ENCODE measurements at places on chromosomes 4 and X. TPM values are rescaled to one million over a fixed set of nuclear protein-coding genes. Genes with fewer than 3 reads are reported as not detected.

Gene KLHL34
- total RNA-seq = not detected

Gene SPP1
- total RNA-seq = 3.7 TPM

Gene FAM47E
- total RNA-seq = 3.4 TPM

Gene OTUD6A
- not detected for total RNA-seq

Gene SYP
- total RNA-seq = 11.4 TPM

Gene NEXMIF
- 1.8 TPM for total RNA-seq

Gene HGFAC
- total RNA-seq = 6.7 TPM

Gene GRPR
- 1.8 TPM for total RNA-seq

Gene STK32B
- total RNA-seq = 0.36 TPM

Gene DGKK
- 1.2 TPM for total RNA-seq

Gene DCAF8L2
- total RNA-seq = 0.29 TPM

Gene DDX53
- not detected for total RNA-seq

Gene HTR2C
- total RNA-seq = 0.07 TPM

Gene HSFX3
- total RNA-seq = not detected

Gene SEC24B
- 40.3 TPM for total RNA-seq

Gene STARD8
- total RNA-seq = 1.00 TPM

Gene GK2
- not detected for total RNA-seq

Gene JAKMIP1
- 0.89 TPM for total RNA-seq

DNA sequence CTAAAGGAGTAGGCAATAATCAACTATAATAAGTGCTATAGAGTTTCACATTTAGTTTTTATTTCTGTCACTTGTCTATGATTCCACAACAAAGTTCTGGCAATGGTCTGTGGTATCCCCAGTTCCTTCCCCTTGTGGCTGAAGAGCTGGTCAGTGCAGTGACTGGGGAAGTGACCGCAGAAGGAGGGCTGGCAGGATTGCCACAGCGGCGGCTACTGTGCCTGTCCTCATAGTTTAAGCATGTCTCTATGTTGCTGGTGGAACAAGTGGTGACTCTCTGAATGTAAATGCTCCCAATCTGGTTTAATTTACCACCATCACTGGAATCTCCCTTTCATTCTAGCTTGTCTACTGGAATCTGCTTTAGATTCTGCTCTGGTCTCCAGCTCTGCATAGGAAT lies 170.6 kb upstream of the GK2 start:
- DNase-seq = no peak

- DNase-seq = no peak
Observed at GRCh38 chr4:34950926-34951325, 1293.4 kb downstream of the ARAP2 start.

GRCh38 chr4:83262682-83263081 lies 21.9 kb downstream of the COQ2 start:
- DNase-seq = no peak

DNA sequence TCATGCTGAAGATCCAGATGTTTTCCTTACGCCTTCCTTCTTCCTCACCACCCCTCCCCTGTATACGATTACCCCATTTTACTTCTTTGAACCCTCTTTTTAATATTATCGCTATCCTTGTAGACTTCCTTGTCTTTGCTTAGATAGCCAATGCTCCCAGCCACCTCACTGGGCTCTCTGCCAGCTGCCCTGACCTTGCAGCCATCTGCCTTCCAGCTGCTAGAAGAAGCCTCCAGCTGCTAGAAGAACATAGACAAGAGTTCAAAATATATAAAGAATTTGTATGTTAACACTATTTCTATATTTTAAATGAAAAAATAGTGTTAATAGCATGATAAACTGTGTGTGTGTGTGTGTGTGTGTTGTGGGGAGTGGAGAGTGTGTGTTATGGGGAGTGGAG lies 374.7 kb downstream of the ANKRD50 start:
- no peak for DNase-seq

DNA sequence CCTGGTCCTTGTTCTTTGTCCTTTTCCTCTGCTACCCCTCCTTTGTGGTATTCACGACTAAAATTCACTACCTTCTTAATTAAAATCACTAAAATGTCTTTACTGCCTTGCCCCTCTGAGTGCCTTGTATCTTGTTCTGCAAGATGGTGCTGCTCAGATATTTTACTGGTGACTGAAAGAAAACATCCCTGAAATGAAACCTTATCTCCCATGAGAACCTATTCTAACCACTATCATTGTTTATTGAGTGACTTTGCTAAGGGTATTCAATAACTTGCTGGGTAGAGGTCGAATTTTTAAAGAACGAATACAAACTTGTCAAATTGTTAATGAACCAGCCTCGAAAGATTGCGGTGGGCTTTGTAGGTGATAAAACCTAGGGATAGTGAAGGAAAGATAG lies 52.8 kb downstream of the SPRY1 start:
- DNase-seq = no peak

GRCh38 chr4:123618606-123619005 lies 222.0 kb downstream of the SPRY1 start:
- no peak for DNase-seq

DNA sequence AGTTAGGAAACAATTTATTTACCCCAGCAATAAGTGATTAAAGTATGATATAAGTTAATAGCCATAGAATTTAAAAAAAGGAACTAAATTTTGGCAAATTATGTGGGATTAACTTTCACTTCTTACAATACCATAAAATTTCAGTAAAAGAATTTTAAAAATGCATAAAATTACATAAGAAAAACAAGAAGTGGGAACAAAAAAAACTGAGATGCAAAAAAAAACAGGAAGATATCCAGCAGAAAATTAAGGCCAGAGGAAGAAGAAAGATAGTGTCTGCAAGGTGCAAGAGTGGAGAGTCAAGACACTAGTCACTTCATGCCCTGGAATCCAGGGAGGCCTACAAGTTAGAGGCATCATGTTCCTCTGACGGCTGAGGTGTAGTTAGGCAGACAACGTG lies 184.2 kb downstream of the GASK1B start:
- DNase-seq = no peak

GRCh38 chr4:177214935-177215334 lies 94.7 kb upstream of the NEIL3 start:
- no peak for DNase-seq

DNA sequence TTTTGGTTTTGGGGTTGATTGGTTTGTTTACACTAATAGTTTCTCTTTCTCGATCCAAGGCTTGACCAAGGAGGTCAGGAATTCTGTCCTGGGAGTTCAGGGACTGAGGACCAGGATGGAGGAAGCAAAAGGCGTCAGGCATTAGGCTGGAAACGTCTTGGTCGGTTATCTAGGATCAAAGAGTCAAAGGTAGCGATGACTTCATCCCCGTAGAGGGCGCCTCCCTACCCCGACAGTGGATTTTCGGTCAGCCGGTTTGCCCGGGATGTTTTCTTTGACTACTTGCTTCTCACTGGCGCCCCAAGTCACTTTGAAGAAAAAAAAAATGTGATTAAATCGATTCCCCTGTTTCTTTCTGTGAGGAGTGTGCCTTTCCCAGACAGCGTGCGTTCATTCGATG lies 980 bp upstream of the FHDC1 start:
- DNase-seq = peak; percentile 34

DNA sequence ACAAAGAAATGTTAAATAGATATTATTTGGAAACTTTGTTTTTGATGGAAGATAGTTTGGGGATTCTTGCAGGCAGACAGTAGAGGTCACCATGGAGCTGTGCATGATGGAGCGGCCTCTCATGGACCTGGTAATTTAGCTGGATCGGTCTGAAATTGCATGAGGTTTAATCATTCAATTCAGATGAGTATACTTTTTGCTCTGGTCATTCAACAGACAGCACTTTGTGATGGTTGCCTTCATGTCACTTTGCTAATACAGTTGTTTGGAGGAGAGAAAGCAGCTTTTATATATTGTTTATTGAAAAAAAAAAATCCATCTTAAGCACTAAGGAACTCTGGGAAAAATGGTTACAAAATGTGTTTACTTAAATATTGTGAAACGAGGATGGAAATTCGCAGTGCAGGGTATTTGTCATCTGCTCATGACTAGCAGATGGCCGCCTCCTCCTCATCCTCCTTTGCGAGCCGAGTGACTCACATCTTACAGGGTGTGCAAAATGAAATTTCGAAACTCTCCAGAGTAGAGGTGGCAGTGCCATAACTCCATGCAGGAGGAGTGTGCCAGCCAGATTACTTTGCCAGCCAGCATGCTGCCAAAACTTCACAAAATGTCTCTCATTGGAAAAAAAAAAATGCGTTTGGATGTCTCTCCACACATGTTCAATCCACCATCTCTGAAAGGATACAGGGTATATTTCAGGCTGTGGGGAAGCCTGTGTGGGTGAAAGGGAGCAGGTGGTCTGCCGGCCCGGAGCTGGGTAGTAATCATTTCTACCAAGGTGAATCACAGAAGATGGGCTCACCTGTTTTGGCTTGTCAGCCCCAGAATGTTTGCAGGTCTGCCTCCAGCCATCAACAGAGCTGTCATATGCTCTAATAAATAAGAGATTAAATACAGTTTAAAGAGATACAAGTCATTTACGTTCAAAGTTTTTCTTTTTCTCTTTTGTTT lies 314.9 kb upstream of the DIPK2B start:
- no peak for DNase-seq

DNA sequence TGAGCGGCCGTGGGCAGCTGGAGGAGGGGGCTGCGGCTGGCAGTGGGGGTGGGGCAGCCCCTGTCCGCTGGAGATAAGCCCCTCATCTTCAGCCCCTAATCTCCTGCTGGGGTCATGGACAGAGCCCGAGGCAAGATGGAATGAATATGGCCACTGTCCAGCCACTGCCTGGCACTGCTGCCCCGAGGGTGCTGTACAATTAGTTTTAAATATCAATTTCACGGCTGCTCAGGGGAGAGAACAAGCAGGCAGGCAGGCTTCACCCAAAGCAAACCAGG lies 64.1 kb upstream of the NKX1-1 start:
- no peak for DNase-seq

DNA sequence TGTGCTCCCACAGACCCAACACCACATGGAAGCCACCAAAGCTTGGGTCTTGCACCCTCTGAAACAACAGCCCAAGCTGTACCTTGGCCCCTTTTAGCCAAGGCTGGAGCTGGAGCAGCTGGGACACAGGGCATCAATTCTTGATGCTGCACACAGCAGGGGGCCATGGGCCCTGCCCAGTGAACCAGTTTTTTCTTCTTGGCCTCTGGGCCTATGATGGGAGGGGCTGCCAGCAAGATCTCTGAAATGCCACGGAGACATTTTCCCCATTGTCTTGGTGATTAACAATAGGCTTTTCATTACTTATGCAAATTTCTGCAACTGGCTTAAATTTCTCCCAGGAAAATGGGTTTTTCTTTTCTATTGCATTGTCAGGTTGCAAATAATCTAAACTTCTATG lies 49.0 kb downstream of the SPANXA2 start:
- no peak for DNase-seq

- DNase-seq = no peak
Observed at GRCh38 chrX:138008281-138008680, 442.4 kb downstream of the ZIC3 start.

GRCh38 chr4:73344106-73344505 lies 60.0 kb upstream of the ALB start:
- DNase-seq = no peak

GRCh38 chr4:184953421-184953945 lies 64.8 kb upstream of the HELT start:
- DNase-seq = no peak

DNA sequence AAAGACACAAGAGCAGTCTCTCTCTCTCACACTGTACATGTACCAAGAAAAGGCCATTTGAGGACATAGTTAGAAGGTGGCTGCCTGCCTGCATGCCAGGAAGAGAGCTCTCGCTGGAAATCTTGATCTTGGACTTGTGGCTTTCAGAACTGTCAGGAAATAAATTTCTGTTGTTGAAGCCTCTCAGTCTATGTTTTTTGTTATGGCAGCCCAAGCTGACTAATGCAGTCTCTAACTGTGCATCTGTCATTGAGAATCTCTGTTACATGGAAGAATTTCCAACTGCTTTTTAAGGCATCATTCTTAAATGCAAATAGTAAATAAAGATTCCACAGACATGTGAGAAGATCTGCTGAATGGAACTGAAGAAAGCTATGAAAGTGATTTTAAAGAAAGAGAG lies 198.3 kb downstream of the PCDH10 start:
- DNase-seq = no peak

- no peak for DNase-seq
Observed at GRCh38 chr4:164876700-164877324, at the start of gene APELA. TSS of gene APELA (plus strand) at chr4:164877178. CDS start at chr4:164877332, 154 bp downstream.

- DNase-seq = no peak
Observed at GRCh38 chr4:141177171-141177570, 43.5 kb upstream of the ZNF330 start.

GRCh38 chr4:154854362-154854761 lies 73.3 kb downstream of the RBM46 start:
- DNase-seq = no peak

DNA sequence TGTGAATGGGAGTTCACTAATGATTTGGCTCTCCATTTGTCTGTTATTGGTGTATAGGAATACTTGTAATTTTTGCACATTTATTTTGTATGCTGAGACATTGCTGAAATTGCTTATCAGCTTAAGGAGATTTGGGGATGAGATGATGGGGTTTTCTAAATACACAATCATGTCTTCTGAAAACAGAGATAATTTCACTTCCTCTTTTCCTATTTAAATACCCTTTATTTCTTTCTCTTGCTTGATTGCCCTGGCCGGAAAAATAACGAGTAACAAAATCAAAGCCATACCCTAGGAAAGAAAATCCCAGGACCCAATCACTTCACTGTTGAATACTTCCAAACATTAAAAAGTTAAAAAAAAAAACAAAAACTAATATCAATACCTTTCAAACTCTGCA lies 67.7 kb upstream of the UGT2B4 start:
- no peak for DNase-seq

DNA sequence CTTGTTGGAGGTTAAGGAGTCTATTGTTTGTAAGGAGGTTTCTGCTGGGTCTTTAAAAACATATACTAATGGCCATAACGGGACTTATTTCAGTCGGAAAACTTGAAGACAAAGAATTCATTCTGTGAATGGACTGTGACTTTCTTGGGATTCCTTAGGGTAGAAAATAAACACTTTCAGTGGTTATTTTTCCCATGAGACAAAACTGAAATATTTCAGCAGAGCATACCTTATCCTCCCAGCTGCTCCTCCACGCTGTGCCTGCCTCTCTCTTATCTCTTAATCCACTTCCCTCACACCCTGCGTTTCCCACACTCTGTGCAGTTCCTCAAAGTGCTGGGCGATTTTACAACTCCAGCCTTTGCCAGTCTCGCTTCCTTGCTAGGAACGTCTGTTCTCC lies 47.1 kb upstream of the SORBS2 start:
- DNase-seq = no peak

All from progenitor cell of endocrine pancreas (in vitro differentiated cells).